ENCODE measurements at places on chromosomes 4 and X.

- DNase-seq = no peak
These were observed 104.8 kb upstream of the KIT start for GRCh38 chr4:54553001-54553400.

GRCh38 chr4:52604215-52604614 is 54.9 kb downstream of the USP46 start:
- DNase-seq = no peak

DNA sequence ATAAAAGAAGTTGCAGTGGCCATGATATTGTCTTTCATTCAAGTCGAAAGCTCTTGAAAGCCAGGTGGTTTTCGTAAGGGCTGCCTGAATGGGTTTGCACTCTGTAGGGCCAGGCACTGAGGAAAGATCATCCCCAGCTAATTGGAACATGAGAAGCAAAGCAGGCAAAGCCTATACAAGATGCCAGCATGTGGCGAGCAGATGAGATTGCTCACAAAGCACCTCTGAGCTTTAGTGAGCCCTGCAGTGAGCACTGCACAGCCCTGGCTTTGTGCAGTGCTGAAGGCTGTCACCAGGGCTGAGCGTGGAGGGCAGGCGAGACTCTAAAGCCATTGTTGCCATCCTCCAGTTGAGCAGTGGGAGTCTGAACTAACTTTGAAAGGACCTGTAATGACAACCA is 53.8 kb downstream of the HADH start:
- no peak for DNase-seq

- no peak for DNase-seq
These were observed 656.7 kb downstream of the ZNF674 start for GRCh38 chrX:45888518-45888917.

GRCh38 chr4:1250527-1250812 is 1.5 kb upstream of the CTBP1 start:
- DNase-seq = no peak

DNA sequence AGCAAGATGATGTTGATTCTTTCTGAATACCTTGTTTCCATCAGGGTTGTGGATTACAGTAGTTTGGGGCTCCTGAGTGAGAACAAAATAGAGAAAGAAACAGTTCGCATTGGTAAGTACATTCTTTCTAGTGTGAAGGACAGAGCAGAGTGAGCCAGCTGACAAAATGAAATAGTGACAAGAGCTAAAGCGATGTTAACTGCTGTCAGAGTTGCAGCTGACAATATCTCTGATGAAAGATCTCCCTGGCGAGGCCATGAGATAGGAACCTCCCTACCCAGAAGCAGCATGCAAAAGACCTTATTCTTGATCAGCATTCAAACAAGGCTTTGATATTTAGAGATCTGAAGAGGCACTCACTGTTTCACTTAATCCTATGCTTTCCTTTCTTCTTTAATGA is 258.6 kb downstream of the CAMK2D start:
- no peak for DNase-seq

- DNase-seq = no peak
These were observed 165.1 kb upstream of the POF1B start for GRCh38 chrX:85544609-85545008.

DNA sequence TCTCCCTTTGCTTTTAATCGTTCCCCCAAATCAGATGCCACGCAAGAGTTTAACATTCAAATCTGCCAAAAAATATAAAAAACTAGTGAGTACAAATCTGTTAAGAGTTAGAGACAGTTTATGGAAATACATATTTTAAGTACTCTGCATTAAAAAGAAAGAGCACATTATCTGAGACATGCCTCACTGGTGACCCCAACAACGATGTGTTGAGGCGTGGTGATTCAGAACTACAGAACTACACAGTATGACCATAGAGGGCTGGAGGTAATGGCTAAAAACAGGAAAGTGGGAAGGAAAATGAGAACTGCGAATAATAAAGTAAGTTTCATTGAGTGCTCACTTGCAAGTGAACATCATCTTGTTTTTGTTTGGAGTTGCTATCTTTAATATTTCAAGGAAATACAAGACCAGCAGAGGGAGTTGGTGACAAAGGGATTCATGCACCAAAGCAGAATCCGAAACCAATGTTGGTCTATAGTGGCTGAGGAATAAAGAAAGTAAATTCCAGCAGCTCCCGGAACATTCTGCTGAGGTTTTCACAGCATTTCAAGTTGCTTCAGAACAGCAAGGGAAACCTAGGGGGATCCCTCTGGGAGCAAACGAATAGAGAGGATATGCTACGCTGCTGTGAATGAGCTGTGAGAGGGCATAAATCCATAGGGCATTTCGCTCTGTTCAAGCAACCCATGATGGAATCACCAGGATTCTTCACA is 92.2 kb downstream of the DCHS2 start:
- no peak for DNase-seq

DNA sequence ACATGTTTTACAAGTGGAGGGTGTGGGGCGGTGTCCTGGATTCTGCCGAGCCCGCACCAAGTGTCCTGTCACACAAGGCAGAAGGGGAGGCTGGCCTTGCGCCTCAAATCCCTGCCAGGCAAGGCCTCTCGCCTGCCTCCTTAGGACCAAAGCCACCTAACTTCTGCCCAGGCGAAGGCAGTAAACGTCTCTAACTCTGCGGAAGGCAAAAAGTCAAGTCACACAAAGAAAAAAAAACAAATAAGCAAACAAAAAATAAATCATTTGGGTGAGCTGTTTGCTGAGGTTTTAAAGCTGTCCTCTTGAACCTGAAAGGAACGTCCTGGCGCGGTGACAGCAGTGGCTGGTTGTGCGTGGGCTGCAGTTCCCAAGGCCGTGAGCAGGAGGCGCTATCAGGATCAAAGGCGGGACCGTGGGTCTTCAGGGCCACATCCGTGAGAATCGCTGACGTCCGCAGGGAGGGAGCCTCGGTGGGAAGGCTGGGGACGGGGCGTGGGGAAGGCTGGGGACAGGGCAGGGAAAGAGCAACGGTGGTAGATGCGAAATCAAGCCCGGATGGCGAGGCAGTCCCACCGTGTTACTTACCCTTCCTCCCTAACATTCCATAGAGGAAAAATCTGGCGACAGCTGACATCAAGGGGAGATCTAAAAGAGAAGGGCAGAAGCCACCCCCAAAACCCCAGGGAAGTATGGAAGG is 99.1 kb downstream of the TRAPPC11 start:
- DNase-seq = no peak

- DNase-seq = no peak
These were observed 807 bp downstream of the SEL1L3 start for GRCh38 chr4:25861951-25862410.

- no peak for DNase-seq
These were observed 91.1 kb upstream of the VEGFC start for GRCh38 chr4:176883681-176884418.
